Natural killer cell (primary cell): ENCODE measurements at places on chromosomes 5 and 9. TPM values are rescaled to one million over a fixed set of nuclear protein-coding genes. Genes with fewer than 3 reads are reported as not detected.
A peak's percentile ranks its signal among the peaks of the same experiment; 100 is the strongest.

GRCh38 chr9:126309427-126310189 lies 17.0 kb upstream of the MVB12B start:
- no peak overlapping the region for H3K4me3 ChIP-seq
- no peaks in the 10 kb centered on the region for H3K36me3 ChIP-seq
- no peaks in the 10 kb centered on the region for H3K27me3 ChIP-seq
- H3K27ac ChIP-seq: no peak overlapping the region

- DNase-seq: no peak
- no peaks in the 10 kb centered on the region for H3K27me3 ChIP-seq
- peak overlapping the region; percentile 78 for H3K27ac ChIP-seq
- H3K36me3 ChIP-seq: no peaks in the 10 kb centered on the region
- H3K4me1 ChIP-seq: peaks cover 3% of the 10 kb centered on the region
Observed at GRCh38 chr9:31347082-31347617, 1037.3 kb upstream of the ACO1 start.

DNA sequence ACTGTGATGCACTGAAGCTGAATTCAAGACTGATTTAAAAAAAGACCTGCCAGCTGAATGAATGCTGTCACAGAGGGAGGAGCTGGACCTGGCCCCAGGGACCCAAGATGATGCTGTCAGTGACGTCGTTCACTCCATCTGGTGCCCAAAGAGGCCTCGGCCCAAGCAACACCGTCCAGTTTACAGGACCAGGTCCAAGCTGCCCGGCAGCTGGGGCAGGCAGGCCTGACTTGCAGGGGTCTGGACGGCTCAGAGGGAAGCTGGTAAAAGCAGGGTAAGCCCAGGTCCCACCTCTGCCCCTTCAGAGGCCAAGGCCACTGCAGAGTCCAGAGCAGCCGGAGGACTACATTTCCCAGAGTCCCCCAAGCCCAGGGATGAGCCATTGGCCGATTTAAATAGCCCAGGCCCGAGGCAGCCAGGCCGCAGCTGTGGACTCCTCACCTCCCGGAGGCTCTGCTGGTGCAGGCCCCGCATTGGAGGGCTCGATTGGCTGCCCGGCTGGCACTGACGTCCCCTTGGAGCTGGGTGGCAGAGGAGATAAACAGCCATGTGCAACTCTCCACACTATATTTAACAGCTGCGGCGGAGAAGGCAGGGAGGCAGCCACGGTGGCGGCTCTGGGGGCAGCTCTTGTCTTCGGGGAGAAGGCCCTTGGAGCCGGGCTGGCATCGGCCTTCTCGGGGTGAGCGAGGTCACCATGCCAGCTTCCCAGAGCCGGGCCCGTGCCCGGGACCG lies at the start of gene PLPP7:
TSS of gene PLPP7 (plus strand) at position 423 of the 735 bp plus-strand sequence. CDS start at position 698, 275 bp downstream.
- no peaks in the 10 kb centered on the region for H3K36me3 ChIP-seq
- DNase-seq: no peak

DNA sequence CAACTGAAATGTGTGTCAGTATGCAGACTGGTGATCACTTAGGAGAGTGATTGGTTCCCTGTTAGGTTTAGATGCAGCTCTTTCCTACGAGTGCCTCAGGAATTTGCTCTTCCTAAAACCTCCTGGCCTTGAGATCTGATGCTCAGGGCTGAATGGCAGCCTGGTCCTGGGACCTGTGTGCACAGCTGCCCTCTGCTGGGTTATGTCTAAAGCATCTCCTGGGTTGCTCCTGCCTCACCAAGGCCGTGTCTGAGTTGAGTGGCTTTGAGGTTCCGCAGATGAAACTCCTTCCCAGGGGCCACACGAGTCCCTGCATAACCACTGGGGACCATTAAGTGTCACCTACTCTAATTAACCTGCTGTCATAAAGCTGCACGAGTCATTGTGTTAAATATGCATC lies 59.5 kb downstream of the MVB12B start:
- H3K4me1 ChIP-seq: peaks cover under 1% of the 10 kb centered on the region
- H3K4me3 ChIP-seq: no peak overlapping the region
- no peak overlapping the region for H3K27ac ChIP-seq
- no peaks in the 10 kb centered on the region for H3K27me3 ChIP-seq

DNA sequence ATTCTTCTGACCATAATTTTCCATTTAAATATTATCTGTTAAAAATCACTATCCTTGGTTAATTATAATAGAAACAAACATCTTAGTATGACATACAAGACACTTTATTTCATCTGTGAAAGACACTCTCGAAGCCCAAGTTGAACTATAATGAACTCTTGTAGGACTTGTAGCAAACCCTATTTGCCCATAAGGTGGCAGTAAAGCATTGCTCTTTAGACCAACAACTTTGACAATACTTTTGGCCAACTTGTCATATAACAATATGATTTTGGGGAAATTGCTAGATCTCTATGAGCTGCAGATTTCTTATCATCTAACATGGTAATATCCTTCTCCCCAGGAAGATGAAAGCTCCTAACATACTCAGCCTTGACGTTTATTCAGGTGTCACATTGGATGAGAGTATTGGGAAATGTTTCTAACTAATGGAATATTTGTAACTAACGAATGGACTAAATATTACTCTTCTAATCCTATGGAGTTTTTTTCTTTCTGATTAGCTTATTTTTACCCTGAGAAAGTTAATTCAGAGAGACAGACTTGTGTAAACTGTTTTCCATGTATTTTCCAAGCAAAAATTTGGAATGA lies 11.0 kb downstream of the SPINK14 start:
- H3K27ac ChIP-seq: no peak overlapping the region
- no peaks in the 10 kb centered on the region for H3K36me3 ChIP-seq
- no peak overlapping the region for H3K4me3 ChIP-seq
- peak; percentile 69 for DNase-seq

DNA sequence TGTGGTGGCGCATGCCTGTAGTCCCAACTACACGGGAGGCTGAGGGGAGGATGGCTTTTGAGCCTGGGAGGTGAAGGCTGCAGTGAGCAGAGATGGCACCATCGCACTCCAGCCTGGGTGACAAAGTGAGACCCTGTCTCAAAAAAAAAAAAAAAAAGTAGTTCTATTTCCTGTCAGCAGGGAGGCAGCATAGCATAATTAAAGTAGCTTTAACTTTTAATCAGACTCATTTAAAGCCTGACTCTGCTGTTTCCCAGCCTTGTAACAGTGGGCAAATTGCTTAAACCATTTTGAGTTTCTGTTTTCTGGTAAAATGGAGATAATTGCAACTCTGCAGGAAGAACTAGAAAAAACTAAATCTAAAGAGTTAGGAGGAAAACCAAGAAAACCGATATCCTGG lies 31.2 kb downstream of the CNOT6 start:
- no peak overlapping the region for H3K4me3 ChIP-seq
- H3K27ac ChIP-seq: no peak overlapping the region
- peaks cover 4% of the 10 kb centered on the region for H3K4me1 ChIP-seq
- H3K36me3 ChIP-seq: peaks cover 3% of the 10 kb centered on the region

DNA sequence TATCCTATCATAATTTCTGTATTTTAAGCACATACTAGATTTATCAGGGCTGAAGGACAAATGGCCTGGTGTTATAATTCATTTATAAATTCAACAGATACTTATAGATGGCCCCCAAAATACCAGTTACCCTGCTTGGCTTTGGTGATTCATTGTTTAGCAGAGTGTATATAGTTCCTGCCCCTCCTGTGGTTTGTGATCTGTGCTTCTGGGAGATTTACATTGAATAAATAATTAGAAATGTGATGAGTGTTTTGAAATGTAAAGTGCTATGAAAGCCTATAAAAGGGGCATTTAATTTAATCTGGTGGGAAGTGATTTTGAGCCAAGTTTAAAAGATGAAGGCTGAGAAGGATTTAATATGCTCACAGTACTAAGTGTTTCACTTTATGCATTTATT lies 36.7 kb upstream of the ZCCHC7 start:
- DNase-seq: no peak
- H3K27ac ChIP-seq: no peak overlapping the region
- H3K4me3 ChIP-seq: no peak overlapping the region
- peaks cover 16% of the 10 kb centered on the region for H3K36me3 ChIP-seq

GRCh38 chr9:26399556-26399955 lies 493.0 kb downstream of the CAAP1 start:
- H3K4me3 ChIP-seq: no peak overlapping the region
- H3K4me1 ChIP-seq: no peaks in the 10 kb centered on the region
- no peak for DNase-seq
- H3K27ac ChIP-seq: no peak overlapping the region
- H3K27me3 ChIP-seq: no peaks in the 10 kb centered on the region
- no peaks in the 10 kb centered on the region for H3K36me3 ChIP-seq

DNA sequence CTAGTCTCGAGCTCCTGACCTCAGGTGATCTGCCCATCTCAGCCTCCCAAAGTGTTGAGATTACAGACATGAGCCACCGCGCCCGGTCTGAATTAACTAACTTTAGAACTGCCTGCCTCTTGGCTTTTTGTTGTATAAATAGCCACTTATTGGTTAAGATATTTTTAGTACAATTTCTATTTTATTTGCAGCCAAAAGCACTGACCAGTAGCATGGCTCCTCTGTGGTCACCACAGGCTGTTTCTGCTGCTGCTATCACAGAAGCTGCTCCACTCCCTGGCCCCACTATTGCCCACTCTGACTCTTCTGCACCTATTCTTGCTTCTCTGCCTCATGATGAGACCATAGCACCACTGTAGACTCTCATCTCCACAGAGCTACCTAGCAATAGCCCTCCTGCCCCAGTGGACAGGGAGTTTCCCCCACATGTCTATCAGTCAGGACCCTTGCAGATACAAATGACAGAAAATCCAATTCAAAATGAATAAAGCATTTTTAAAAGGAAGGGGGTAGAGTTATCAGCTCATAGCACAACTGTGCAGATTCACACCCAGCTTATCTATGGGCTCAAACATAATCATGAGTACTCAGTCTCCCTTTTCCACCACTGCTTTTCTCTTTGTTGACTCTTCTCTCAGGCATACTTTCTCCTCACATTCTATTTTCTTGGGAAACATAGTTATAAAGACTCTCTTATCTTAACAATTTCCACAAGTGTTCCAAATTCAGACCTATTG lies 151.8 kb upstream of the EPB41L4A start:
- H3K36me3 ChIP-seq: no peaks in the 10 kb centered on the region
- H3K4me1 ChIP-seq: no peaks in the 10 kb centered on the region
- no peak overlapping the region for H3K4me3 ChIP-seq
- DNase-seq: no peak

CDKN2A gene
- 3.8 TPM for total RNA-seq

PLEKHG4B gene
- total RNA-seq: not detected

PCAT7 gene
- not detected for total RNA-seq

PCDHA12 gene
- not detected for total RNA-seq
